Stimulated activated CD8-positive, alpha-beta memory T cell treated with anti-CD3 and anti-CD28 coated beads, Interleukin-15, amount 100 ng/mL, for 24 hours (primary cell): ENCODE measurements at places on chromosomes 2 and 18.

- no peak for DNase-seq
Measured at GRCh38 chr2:168565112-168565511, 109.0 kb downstream of the CERS6 start.

DNA sequence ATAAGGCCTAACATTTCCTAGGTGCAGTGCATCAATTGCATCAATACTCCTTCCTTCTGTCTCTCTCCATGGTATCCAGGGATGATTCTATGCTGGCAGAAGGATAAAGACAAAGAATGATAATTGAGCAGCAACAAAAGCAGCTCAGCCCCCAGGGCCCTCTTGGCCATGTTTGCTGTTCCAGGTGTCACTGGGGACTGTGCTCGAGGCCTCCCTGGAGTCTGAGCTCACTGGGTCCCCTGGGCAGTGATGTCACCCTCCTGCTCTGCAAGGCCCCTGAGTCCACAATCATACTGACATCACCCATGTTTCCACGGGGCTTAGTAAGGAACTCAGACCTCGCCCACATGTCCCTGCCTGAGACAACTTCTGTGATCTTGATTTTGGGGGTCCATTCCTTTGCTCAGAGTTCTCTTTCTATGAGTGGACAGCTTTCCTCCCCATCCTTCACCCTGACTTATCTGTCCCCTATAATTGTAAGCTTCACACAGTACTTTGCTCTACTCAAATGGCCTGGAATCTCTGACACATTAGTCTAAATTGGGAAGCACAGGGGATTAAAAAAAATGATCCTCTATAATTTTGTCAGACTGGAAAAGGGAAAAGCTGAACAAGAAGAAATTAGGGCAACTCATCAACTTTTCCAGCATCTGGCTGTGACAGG, 15.8 kb upstream of the EXOC6B start:
- no peak for DNase-seq

GRCh38 chr18:62957885-62958472, 242.6 kb downstream of the PHLPP1 start:
- DNase-seq: no peak

GRCh38 chr18:22752014-22752413, 181.1 kb upstream of the RBBP8 start:
- no peak for DNase-seq

GRCh38 chr2:64491426-64491825, 32.7 kb upstream of the AFTPH start:
- DNase-seq: no peak

- DNase-seq: no peak
Measured at GRCh38 chr18:50374220-50374752, 560 bp upstream of the SKA1 start.

DNA sequence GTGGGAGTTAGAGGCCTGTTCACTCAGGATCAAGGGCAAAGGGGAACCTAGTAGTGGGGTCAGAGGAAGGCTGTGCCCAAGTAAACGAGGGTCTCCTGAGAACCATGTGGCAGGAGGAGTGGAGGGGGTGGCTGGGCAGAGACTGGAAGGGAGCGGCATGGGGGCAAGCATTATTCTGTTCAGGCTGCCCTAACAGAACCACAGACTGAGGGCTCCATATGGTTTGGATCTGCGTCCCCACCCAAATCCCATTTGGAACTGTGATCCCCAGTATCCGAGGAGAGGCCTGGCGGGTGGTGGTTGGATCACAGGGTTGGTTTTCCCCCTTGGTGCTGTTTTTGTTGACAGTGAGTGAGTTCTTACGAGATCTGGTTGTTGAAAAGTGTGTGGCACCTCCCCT, 287.0 kb downstream of the PHLPP1 start:
- DNase-seq: no peak

DNA sequence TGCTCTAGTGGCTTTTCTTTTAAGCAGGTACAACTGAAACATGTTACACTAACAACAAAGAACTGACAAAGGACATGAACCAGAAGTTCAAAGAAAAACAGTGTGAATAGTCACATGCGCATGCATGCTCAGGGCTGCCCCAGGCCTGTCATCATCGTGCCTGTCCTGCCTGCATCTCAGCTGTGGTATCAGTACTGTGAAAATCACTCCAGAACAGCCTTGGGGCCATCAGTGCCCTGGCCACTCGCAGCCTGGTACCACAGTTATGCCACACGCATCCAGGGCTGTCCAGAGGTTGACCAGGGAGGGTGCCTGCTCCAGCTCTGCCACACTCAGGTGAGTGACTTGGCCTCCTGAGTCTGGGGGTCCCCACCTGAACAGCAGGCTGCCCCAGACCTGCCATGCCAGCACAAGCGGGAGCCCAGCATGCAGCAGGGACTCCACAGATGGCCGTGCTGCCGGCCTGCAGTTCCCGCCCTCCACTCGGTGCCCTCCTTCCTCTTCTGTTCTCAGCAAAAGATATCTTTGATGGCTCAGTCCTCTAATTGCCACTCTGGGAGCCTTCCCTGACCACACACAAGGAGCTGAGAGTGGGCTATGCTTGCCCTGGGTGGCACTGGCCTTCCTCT, 12.3 kb downstream of the LIMS2 start:
- no peak for DNase-seq

GRCh38 chr2:7468955-7469354, 551.7 kb downstream of the RNF144A start:
- DNase-seq: no peak

- no peak for DNase-seq
Measured at GRCh38 chr2:144454466-144455287, 65.2 kb downstream of the ZEB2 start.

DNA sequence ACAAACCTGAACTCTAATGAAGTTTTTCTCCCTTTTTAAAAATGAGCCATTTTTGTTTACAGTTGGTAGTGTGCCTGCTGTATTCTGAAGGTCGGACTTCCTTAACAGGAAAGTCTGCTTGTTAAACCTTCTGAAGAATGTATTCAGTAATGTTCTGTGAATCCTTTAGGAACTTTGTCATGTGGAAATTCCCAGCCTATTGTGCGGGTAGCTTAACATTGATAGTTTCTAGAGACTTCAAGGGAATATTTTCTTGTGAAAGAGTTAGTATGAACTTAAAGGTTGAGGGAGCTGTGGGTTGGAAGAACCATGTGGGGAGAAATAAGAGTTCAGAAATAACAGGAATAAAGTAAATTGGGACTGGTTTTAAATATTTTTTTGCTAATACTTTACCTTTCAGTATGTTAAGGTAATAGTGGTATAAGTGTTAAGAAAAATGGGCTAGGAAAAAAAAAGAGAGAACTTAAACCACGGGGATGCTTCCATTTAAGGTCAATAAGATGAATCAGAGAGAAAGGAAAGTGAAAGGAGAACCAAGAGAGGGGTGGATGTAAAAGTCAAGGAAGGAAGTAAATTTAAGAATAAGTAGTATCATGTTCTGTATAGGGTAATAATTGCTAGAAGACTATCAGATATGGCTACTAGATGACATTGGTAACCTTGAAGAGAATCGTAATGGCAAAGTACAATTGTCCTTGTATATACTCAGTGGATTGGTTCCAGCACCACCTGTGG, 90.5 kb downstream of the PMS1 start:
- no peak for DNase-seq

GRCh38 chr2:184779777-184780176, 181.4 kb downstream of the ZNF804A start:
- DNase-seq: no peak

GRCh38 chr2:206435742-206436141, 7.6 kb upstream of the ADAM23 start:
- DNase-seq: no peak

DNA sequence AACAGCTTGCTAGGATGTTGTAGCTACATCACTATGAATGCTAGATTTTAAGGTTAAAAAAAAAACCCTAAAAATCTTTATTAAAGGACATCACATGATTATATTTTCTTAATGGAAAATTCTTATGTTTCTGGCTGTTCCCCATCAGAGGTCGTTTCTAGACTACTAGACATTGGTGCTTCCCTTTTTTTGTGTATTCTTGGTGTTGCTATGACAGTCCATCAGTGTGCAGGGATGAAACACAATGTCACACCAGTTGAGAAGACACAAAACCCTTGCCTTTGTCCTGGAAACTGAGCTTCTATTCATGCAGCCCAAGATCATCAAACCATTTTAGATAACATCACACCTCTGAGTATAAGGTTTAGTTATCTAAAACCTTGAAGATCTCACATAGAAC, 19.9 kb upstream of the TMEM131 start:
- no peak for DNase-seq

DNA sequence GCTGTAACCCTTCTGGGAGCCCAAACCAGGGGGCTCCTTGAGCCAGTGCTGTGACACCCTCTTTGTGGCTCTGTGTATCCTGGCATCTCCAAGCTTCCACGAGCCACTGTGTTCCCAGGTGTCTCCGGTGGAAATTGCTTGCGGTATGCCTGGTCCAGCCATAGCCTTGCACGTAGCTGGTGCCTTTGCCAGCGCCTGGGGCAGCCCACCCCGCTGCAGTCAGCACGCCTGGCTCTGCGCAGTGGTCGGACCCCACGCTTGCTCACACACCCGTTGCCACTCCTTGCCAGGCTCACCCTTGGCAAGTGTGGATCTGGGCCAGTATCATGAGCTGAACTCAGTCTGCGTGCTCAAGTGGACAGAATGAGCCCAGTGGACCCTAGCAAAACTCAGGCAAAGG, 152.3 kb downstream of the MBD5 start:
- no peak for DNase-seq

GRCh38 chr18:74669136-74669798, 71.6 kb downstream of the ZNF407 start:
- no peak for DNase-seq

GRCh38 chr2:223612501-223612900, 10.3 kb upstream of the SCG2 start:
- DNase-seq: no peak

DNA sequence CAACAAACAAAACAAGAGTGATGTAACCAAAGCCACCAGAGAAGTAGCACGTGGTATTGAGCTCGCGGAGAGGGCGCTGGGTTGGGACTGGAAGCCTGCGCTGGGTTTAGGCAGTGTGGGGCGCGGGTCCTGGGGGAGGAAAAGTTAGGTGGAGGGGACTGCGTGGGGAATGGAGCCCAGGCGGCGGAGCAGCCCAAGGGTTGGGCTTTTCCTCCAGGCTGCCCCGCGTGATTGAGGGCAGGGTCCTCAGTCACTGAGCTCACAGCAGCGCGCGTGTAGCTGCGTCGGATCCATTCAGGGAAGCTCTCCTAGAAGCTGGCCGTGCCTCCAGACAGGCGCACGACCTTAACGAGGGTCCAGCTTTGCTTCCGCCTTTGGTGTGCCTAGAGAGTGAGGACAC, 357.4 kb downstream of the GALR1 start:
- no peak for DNase-seq

GRCh38 chr18:2881088-2881839, 34.5 kb downstream of the EMILIN2 start:
- DNase-seq: no peak

- DNase-seq: no peak
Measured at GRCh38 chr2:159728629-159729028, 16.3 kb downstream of the MARCHF7 start.

GRCh38 chr2:70344195-70344594, 42.3 kb upstream of the FAM136A start:
- no peak for DNase-seq

DNA sequence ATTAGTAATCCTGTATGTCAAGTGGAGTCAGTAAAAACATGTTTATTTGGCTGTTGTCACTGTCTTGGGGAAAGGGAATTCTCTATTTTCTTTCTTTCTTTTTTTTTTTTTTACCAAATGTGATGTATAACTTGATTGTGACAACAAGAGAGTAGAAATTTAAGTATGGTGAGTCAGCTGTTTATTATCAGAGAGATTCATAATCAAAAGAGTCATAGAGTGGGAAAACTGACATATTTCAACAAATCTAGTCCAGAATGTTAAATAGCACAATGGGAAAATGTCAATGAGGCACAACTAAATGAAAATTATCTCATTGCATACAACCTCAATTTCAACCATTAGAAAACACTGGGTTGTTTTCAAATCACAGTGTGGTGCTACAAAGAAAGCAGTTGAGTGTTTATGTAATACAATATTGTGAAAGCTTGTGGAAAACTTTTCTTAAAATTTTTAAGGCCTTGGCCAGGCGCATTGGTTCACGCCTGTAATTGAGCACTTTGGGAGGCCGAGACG, 111.9 kb upstream of the DTNA start:
- no peak for DNase-seq

GRCh38 chr2:234913208-234913626, 38.6 kb upstream of the SH3BP4 start:
- no peak for DNase-seq

DNA sequence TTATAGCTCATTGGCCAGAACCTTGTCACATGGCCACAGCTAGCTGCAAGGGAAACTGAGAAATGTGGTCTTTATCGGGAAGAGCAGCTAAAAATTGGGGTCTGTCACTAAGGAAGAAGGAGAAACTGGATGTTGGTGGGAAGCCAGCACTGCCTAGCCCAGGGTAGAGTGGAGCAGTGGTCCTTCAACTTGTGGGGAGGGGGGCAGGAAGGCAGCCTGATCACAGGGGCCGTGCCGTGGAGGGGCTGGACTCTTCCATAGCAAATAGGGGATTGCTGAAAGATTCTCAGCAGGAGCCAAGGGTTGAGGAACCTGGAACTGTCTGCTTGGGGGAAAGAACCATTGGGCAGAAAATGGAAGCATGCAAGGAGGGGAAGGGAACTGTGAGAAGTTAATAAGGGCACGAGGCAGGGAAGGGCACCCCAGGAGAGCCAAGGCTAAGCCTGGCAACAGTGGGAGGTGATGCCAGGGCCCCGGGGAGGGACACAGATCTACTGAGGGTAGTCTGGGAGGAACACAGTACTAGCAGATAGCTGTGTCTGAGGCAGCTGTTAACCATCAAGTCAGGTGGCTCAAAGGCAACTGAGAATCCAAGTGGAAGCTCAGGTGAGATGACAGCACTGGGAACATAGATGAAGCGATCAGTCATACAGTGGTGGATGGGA, 5.9 kb upstream of the NEURL3 start:
- no peak for DNase-seq

- no peak for DNase-seq
Measured at GRCh38 chr18:27478459-27478858, 293.4 kb upstream of the CHST9 start.

GRCh38 chr2:164917296-164917903, 37.9 kb downstream of the SLC38A11 start:
- DNase-seq: no peak

GRCh38 chr2:6354546-6354945, 511.2 kb downstream of the CMPK2 start:
- no peak for DNase-seq

GRCh38 chr18:42339372-42339771, 384.3 kb downstream of the PIK3C3 start:
- DNase-seq: no peak
